ENCODE measurements at places on chromosomes 5 and 9.

GRCh38 chr5:102537011-102537410 is 38.2 kb upstream of the SLCO6A1 start:
- DNase-seq, result no peak

GRCh38 chr9:136807281-136808074 is at the start of gene RABL6:
Gene RABL6 (plus strand): TSS chr9:136807948. CDS start chr9:136808197, 249 bp downstream.
- DNase-seq, result peak; percentile 98

- no peak for DNase-seq
Observed at GRCh38 chr9:7146582-7146981, 388.8 kb downstream of the KDM4C start.

- DNase-seq, result no peak
Observed at GRCh38 chr5:149714877-149715502, 15.1 kb upstream of the PPARGC1B start.

DNA sequence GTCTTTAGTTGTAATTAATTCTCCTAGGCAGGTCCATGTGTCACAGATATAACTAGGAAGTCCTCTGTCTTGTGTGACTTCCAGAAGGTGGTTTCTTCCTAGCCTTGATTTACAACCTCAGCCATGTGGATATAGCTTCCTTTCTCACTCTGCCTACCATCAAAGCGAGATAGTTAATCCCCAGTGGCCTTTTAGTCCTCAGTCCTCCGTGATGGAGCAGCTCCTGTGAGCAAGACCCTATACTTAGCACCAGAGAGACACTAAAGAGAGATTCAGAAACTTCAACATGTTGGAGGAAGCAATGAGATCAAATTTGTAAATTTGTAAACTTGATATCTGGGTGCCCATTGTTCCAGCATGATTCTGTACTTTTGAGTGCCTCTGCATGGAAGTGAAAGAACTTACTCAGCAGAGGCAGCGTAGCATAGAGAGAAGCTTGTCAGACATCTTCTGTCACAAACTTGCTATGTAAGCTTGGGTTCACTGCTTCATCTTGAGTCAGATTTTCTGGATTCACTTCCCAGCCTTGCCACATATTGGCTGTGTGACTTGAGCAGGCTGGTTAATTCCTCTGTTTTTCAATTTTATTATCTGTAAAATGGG is 170.2 kb upstream of the NR3C1 start:
- no peak for DNase-seq

DNA sequence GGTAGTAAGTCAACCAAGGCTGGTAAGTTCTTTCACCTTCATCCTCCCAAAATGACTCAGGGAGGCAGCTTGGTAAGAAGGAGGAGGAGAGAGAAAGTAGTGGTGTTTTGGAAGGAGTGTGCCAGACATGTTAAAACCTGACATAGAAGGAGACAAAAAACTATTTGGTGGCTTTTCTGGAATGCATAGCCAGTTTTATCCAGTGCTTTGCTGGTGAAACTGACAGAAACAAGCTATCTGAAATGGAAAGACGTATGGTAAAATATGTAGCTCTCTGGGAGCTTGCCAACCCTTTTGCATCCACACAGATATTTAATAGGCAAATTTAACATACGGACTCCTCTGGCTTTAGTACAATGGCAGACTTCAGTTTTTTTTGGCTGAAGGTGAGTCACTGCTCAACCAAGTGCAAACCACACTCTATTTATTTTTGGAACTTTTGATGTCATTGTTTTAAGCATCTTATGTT is 45.4 kb downstream of the RAB14 start:
- DNase-seq, result peak; percentile 13

- DNase-seq, result no peak
Observed at GRCh38 chr5:119168401-119168800, 97.5 kb downstream of the DMXL1 start.

DNA sequence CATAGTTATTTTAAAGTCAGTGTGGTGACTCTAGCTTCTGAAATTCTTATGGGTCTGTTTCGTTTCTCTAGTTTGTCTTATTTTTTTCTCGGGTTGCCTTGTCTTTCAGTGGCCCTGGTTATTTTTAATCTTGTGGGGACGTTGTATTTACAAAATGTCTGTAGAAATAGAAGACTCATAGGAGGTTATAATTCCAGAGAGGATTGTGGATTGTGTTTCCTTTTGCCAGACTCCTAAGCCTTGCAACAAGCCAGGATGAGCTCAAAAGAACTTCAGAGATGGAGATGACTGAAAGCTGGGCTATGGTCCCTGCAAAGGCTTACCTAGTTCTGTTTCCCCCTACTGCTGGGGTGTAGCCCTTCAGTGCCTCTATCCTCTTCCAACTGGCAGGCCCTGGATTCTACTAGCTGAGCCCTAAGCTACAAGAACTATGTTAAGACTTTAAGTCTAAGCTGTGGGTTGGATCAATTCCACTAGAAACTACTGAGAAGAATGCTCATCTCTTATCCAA is 32.2 kb upstream of the LECT2 start:
- DNase-seq, result no peak

- DNase-seq, result no peak
Observed at GRCh38 chr5:33938507-33938796, 2.3 kb downstream of the RXFP3 start.

DNA sequence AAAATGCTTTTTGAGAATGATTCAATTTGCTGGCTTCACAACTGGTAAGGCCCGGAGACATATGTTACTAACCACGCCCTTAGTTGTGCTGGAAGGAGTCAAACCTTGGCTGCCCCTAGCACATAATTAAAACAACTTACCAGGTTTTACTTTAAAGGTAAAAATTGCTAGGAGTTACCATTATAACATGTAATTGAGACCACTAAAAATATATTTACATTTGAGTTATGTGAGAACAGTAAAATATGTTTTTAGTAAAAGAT is 435.6 kb upstream of the CDH9 start:
- no peak for DNase-seq

DNA sequence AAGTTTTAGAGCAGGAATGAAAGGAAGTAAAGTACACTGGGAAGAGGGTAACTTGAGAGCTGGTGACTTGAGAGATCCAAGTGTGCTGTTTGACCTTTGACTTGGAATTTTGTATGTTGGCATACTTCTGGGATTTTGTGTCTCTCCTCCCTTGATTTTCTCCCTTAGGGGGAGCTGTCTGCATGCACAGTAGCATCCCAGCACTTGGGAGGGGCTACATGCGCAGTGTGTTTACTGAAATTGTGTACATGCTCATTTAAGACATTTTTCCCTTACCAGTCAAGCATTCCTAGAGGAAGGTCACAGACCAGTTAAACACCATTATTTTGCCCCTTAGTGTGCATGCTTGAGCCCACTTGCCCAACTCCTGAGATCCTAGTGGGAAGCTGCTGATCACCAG is 120.1 kb downstream of the ZNF622 start:
- DNase-seq, result no peak

DNA sequence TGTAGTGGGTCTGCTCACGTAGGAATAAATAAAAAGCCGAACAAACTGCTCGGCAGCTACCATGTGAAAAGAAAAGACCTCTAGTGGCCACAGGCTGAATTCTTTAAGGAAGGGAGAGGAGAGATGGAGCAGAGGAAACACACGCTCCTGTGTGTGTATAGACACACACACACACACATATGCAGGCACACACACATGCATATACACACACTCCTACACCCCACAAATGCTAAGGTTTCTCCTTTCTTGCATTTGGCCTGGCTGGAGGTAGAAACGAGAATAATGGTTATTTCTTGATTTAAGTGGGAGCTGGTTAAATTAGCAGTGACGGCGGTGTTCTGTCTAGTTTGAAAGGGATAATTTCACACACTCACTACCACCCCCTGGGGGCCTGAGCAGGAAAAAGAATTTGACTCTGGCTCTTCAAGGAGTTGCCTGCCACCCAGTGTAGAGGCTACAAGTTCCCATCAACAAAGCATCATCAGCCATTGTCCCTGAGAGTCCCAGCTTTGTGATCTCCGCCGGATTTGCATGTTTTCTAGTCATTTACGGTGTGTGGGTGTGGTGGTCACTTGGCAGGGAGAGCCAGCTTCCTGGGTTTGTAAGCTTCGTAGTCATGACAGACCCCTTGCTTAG is at the start of gene INSYN2B:
Gene INSYN2B, minus strand, starts transcription at position 78 of the 636 bp plus-strand sequence. CDS start 96,597 bp downstream, outside the sequence.
- DNase-seq, result peak; percentile 23

DNA sequence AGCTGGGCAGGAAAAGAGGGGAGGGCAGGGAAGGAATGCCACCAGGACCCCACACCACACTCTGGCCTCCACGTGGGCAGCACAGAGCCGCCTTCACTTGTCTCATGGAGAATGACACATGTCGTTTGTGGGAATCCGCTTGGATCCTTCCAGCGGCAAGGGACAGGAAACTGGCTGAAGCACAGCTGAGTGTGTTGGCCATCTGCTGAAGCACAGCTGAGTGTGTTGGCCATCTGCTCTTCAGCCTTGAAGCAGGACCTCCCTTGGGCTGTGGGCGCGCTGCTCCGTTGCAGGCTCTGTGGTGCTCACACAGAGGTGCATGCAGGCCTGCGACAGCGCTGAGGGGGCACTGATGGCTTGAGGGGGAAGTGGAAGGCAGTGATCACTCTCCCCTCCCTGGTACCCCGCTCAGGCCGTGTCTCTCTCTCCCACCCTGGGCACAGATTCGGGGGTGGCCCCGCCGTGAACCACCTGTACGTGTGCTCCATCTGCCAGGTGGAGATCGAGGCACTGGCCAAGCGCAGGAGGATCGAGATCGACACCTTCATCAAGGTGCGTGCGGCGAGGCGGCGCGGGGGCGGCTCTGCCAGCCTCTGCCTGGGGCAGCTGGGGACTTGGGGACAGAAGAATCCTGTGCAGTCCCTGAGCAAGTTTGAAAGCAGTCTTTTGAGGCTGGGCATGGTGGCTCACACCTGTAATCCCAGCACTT is 40.6 kb downstream of the USP20 start:
- DNase-seq, result no peak

DNA sequence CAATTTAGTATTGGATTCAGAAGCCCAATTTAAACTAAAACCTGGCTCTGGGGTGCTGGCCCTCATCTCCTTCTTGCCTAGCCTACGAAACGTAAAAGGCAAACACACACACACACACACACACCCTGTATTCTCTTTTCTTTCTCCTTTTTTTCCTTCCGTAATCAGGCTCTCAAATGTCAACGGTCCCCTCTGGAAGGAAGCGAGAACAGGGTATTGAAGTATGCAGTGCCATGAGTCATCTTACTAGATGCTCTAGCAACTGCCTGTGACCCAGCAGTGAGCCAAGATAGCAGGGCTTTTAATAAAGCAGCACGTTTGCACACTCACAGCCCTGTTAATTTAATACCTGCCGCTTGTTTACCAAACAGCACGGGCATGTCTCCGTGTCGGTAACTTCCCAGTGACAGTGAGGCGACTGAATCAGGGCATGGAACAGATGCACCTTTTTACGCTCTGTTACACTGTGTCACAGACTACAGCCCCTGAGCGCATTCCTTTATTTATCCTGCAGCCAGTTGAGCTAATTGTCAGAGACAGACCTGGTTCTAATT is 243.8 kb downstream of the BNC2 start:
- no peak for DNase-seq

- DNase-seq, result no peak
Observed at GRCh38 chr9:3956081-3956671, 343.7 kb downstream of the GLIS3 start.

GRCh38 chr9:121860744-121861143 is 209.3 kb downstream of the DAB2IP start:
- no peak for DNase-seq

- no peak for DNase-seq
Observed at GRCh38 chr5:73447530-73448462, 781 bp downstream of the FOXD1 start.

GRCh38 chr5:133665571-133665970 is 53.2 kb upstream of the FSTL4 start:
- DNase-seq, result no peak

GRCh38 chr5:105168806-105169205 is 1606.2 kb upstream of the NUDT12 start:
- no peak for DNase-seq

- no peak for DNase-seq
Observed at GRCh38 chr5:151454166-151454565, 6.8 kb downstream of the SLC36A1 start.

- no peak for DNase-seq
Observed at GRCh38 chr9:117597977-117598376, 106.2 kb upstream of the TLR4 start.

DNA sequence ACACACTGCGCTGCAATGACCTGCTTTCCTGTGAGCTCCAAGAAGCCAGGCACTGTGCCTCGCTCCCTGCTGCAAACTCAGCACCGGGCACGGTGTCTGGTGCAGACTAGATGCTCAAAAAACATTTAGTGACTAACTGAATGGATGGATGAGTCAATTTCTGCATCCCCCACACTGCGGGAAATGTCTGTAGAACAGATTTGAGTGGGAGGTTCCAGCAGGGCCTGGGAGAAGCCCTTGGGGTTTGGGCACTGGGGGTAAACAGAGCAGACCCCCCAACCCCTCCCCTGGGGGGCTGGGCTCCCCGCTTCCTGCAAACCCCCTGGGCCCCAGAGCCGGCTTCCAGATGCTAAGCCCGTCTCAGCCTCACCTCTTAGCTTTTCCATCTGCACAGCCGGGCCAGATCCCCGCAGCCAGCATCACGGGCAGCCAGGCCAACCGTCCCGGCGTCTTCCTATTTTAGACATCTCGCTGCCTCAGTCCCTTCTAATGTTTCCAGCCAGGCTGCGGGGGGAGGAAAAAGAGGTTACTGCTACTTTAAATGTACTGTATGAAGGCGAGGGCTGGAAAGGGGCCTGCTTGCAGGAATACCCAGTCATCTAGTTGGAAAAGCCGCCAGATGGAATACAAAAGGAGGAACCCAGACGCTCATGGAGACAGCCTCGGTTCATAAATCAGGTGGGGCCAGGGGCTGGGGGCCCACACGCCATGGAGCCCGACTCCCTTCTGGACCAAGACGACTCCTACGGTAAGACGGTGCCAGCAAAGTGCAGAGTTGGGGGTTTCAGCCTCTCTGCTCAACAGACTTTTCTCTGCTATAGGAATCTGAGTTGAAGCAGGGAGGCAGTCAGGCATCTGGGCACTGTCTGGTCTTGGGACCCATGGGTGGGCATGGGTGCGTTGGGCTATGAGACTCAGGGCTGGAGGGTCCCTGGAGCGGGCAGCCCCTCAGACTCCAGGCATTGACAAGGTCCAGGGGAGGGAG is 67.1 kb upstream of the GGTA1 start:
- no peak for DNase-seq

DNA sequence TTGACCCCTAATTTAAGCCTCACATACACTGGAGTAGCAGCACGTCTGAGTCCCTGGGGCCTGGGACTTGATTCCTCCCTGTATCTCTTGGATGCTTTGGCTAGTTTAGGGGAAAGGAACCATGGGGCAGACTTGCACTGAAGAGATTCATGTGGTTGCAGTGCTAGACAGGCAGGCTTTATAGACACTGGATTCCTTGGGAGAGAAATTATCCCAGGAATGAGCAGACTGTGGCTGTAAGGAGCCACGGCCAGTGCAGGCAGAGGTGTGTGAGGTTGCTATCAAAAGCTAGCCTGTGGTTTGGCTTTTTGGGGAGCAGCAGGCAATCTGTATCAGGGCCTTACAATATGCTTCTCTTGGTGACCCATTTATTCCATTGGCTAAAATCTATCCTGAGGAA is 20.5 kb upstream of the PITX1 start:
- no peak for DNase-seq

- DNase-seq, result no peak
Observed at GRCh38 chr5:151631941-151632340, 40.8 kb upstream of the FAT2 start.

DNA sequence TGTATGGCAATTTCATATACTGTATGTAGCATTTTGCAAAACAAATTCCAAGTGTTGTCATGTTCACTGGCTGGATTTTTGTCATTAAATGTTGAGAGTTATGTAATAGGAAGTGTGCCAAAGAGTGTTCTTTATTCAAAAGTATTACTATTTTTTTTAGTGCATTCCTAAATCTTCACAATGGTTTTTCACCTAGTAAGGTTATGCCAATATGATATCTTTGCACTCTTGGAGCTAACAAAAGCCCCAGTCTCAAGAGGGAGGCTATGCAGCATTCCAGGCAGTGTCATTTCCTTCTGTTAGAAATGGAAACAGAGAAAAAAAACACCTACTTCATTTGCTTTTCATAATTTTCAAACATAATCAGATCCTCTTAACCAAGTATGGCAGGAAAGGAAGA is 5.1 kb upstream of the SSBP2 start:
- no peak for DNase-seq

Measured in GM12892 (cell line).